ENCODE measurements at places on chromosomes 3 and 15.

DNA sequence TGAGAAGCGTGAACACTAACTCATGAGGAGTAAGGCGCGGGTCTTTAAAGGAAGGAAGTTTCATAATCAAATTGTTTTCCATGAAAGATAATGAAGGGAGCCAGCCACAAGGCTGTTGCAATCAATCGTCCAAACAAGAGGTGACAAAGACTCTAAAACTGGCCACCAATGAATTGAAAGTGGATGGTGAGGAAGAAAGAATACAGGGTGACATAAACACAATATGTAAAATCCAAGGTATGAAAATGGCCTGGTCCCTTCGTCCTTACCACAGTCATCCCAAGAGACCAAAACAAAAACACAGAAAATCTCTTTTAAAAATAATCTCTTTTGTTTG lies 12.0 kb downstream of the CD86 start:
- no peak for DNase-seq

- no peak for DNase-seq
Observed at GRCh38 chr3:38205472-38205805, 40.1 kb downstream of the OXSR1 start.

DNA sequence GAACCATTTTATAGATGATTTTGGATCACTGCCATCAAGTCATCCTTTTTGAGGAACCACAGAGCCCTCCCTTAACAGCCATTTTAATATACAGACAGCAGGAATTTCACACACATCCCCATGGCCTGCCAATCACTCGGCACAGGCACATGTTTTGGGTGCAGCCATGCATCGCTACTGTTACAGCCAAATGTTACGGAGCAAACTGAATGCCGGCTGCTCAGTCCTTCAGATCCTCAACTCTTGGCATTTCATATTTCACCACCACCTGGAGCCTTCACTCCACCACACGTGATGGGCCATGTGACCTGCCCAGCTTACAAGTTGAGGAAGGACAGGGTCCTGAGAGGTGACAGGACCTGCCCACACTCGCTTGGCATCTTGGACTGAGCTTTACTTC lies 90.8 kb downstream of the OXNAD1 start:
- DNase-seq: no peak

DNA sequence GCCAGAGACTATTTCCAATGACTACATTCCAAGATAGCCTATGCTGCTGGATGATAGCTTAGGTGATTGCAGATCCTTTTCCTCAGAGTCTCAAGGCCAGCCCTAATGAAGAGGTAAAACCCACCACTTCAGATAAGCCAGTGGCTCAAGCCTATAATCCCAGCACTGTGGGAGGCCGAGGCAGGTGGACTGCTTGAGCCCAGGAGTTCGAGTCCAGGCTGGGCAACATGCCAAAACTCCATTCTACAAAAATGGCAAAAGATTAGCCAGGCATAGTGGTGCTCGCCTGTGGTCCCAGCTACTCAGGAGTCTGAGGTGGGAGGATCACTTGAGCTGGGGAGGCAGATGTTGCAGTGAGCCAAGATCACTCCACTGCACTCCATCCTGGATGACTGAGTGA lies 495.3 kb downstream of the ZIC1 start:
- no peak for DNase-seq

GRCh38 chr3:188759336-188760005 lies 412.3 kb upstream of the TPRG1 start:
- DNase-seq: no peak

GRCh38 chr3:194422188-194422587 lies 23.1 kb upstream of the GP5 start:
- no peak for DNase-seq

DNA sequence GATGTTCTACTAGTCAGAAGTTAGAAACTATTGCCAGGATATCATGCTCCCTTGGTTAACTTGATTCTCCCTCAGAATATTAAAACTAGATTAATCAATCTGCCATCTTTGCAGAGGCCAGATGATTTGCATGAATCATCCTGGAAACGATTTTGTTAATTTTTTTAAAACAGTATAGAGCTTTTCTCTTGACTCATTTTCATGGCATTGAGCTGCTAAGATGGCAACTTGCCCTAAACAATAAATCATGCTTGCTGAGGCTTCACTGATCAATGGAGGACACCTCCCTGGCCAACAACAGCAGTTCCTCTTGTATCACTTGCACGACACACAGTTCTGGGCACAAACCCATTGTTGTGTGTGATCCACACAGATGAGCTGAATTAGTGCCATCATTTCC lies 109.1 kb downstream of the COL6A6 start:
- no peak for DNase-seq

GRCh38 chr3:101124125-101124524 lies 130.9 kb upstream of the ABI3BP start:
- no peak for DNase-seq

GRCh38 chr3:22691407-22691806 lies 511.7 kb upstream of the UBE2E2 start:
- no peak for DNase-seq

GRCh38 chr3:124486324-124486723 lies 243.9 kb upstream of the UMPS start:
- DNase-seq: no peak

- DNase-seq: no peak
Observed at GRCh38 chr3:123139522-123139921, 62.2 kb upstream of the SEC22A start.

- DNase-seq: no peak
Observed at GRCh38 chr15:42155546-42156242, 742 bp downstream of the PLA2G4F start.

- no peak for DNase-seq
Observed at GRCh38 chr3:30597131-30597768, 9.2 kb upstream of the TGFBR2 start.

GRCh38 chr3:70803891-70804290 lies 491.5 kb upstream of the MDFIC2 start:
- DNase-seq: no peak

DNA sequence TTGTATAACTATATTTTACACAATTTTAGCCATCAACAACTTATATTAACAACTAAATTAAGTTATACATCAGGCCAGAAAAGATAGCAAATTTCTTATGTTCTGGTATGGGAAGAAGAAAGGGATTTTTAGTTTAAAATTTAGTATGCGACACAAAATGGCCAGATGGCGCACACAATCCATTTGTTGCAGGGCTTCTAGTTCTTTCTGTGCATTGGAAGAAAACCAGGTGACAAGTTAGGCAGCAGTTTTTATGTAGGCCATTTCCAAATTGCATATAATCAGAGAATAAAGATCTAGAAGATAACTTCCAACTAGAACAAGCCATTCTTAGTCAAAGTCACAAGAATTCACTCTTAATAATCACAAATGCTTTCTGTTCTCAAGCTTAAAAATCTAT lies 230.1 kb upstream of the ZNF717 start:
- no peak for DNase-seq

All from stimulated activated CD4-positive, alpha-beta T cell treated with anti-CD3 and anti-CD28 coated beads, Interleukin-2, amount 100 ng/mL, for 4 hours (primary cell).